ENCODE measurements at places on chromosomes 11 and 22. TPM values are rescaled to one million over a fixed set of nuclear protein-coding genes. Genes with fewer than 3 reads are reported as not detected.

- no peak for DNase-seq
Observed at GRCh38 chr11:121086866-121087265, 14.2 kb upstream of the TECTA start.

GRCh38 chr22:20857247-20857643, 1.4 kb downstream of the PI4KA start:
- no peak for DNase-seq

The UPB1 gene
- 0.75 TPM for polyA plus RNA-seq

The OR8U1 gene
- polyA plus RNA-seq = not detected

DNA sequence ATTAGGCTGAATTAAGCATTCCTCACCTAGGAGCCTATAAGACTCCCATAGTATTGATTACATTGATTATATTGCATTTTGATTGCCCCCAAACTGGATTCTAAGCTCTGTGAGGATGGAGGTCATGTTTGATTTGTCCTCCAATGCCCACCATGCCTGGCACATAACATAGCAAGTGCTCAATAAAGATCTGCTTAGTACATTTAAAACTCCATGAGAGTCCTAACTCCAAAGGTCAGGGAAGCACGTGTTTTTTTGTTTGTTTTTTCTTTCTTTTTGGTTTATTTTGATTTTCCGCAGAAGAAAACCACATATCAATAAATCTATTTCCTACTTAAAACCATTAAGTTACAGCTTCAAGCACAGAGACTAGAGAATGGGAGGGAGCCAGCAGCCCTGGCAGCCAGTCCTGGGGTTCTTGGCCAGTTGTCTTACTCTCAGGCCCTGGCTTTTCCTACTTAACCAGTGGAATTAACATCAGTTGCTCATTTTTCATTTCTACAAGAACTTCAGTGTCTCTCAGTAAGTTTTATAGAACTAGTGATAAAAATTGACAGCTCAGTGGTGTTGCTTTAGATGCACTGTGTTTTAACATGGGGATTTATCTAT, 429.9 kb upstream of the CCDC90B start:
- no peak for DNase-seq

- no peak for DNase-seq
Observed at GRCh38 chr11:113382121-113382520, 5.5 kb upstream of the ANKK1 start.

The RIMBP3B gene
- polyA plus RNA-seq = not detected

The HSPB2 gene
- 93.3 TPM for polyA plus RNA-seq

DNA sequence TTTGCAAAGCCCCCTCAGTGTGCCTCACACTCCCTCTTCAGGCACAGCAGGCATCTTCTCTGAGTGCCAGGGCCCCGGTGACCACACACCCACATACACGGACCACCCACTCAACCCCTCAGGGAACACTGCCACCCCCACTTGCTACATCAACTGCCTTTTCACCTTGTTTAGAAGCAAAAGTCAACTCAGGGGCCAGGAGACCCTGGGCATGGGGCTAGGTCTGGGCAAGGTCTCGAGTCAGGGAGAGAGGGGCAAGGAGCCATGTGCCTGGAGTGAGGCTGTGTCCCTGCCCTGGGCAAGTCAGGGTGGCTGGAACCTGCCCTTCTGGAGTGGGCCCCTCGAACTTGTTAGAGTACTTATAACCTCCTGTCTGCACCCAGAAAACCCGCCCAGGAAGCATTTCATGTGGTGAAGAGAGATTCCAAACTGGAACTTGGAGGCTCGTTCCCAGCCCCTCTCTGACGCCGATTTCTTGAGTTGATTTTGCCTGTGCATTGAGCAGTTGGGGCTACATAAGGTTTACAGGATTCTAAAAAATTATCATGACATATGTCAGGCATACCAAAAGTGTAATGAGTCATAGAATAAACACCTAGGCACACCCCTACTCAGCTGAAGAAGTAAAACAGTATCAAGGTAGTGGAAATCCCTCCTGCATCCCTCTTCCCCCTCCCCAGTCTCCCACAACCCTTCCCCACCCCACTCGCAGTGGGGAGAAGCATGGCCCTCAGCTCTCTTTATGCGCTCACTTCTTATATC, 74.3 kb downstream of the MYEOV start:
- DNase-seq = no peak

DNA sequence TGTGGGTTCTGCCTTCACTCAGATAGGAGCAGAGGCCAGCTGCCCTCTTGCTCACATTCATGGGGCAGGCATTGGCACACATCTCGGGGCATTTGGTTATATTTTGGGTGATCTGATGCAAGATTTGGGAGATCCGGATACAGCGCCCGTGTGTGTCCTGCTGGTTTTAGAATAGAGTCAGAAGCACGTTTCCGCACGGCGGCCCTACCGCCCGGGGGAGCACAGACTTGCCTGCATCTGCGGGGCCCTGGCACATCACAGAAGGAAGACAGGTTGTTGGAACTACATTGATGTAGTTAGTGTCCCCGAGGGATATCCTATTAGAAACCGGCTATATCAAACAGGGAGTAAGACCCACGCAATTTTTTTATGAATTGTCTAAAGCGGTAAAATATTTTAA, 982.8 kb downstream of the NTM start:
- no peak for DNase-seq

The BATF2 gene
- polyA plus RNA-seq = 0.97 TPM

The APOA5 gene
- polyA plus RNA-seq = not detected

The F2 gene
- polyA plus RNA-seq = not detected

DNA sequence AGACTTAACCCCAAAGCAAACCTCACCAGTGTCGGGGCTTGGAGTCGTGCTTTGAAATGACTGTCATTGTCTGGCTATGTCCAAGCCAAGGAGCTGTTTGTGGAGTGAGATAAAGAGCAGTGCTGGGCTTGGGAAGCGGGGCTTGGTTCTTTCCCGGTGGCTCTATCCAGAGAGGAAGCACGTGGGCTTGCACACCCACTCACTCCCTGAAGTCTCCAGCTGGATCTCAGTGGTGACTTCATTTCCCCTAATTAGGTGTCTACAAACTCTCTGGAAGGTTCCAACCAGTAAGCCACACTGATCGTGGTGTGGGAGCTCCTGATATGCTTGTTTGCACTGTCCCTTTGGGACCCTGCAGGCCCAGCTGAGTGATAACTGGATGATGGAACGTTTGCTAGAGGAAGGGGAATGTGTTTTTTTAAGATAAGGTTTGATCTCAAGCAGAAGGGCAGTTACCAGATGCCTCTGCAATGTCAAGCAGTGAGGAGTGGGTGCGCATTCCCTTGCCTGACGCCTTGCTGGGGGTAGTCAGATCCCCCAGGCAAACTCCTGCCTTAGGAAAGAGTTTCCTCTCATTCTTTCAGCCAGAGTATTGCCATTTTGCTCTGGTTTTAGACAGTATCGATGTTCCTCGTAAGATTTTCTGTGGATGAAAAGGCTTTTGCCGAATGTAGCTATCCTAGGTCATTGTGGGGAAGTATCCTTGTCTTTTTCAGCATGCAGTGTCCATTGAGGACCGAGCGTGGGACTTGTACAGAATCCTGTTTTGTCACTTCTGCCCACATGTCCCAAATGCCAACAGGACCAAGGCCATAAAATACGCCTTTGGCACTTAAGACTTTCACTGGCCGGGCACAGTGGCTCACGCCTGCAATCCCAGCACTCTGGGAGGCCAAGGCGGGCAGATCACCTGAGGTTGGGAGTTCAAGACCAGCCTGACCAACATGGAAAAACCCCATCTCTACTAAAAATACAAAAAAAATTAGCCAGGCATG, 90.9 kb downstream of the MICAL2 start:
- DNase-seq = no peak

The SLC22A6 gene
- not detected for polyA plus RNA-seq

The CCDC116 gene
- polyA plus RNA-seq = 0.51 TPM

The EFCAB6 gene
- polyA plus RNA-seq = 0.76 TPM

The NRGN gene
- polyA plus RNA-seq = 4.7 TPM

GRCh38 chr11:73465023-73465675, 89.0 kb downstream of the RELT start:
- DNase-seq = no peak

- DNase-seq = no peak
Observed at GRCh38 chr22:39327995-39328754, 8.8 kb upstream of the RPL3 start.

DNA sequence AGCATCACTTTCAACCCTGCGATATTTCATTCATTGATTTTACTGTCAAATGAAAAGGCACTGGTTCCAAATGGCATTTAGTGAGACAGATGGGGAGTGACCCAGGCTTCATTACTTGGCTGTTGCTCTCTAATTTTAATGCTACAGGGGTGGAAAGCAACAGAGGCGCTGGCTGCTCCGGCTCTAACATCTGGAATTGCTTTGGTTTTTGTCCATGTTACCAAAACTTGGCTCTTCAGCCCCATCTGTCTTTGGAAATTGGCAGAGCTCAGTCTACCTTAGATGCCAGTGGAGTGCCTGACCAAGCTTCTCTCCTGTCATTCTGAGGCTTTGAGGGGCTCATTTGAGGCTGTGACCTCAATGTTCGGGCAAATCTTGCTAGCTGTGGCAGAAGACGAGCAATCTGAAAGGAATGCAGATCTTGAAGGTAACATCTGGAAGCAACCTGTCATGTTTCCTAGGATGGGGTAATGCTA, 409.5 kb upstream of the SYN3 start:
- no peak for DNase-seq

DNA sequence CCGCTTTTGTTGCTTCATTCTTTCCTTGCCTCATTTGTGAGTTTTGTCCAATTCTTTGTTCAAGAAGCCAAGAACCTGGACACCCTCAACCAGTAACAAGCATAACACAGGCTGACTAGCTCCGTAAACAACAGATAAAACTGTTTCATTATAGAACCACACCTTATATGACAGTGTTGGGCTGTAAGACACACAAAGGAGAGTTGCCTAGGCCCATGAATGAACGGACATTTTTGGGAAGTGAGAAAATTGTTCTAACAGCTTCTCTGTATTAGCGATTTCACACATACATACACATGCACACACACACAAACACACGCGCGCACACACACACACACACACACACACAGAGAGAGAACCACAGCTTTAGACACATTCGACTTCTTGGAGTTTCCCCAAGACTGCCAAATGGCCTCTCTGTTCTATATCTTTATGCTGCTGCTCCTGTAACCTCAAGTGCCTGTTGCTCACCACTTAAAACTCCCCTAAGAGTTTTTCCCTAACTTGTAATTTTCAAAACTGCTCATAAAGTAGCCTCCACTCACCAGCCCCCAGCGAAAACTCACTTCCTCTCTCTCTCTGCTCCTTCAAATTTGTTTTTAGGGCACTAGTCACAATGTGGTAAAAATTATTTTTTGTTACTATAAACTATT, 35.9 kb downstream of the CTSC start:
- DNase-seq = no peak

The ZBTB16 gene
- 5.3 TPM for polyA plus RNA-seq

The ANAPC15 gene
- polyA plus RNA-seq = 30.8 TPM

GRCh38 chr11:128701086-128701485, 7.2 kb downstream of the FLI1 start:
- DNase-seq = no peak

The ACER3 gene
- 5.5 TPM for polyA plus RNA-seq

The PIK3IP1 gene
- polyA plus RNA-seq = 3.3 TPM

- no peak for DNase-seq
Observed at GRCh38 chr11:114059984-114060391, 477 bp downstream of the ZBTB16 start.

DNA sequence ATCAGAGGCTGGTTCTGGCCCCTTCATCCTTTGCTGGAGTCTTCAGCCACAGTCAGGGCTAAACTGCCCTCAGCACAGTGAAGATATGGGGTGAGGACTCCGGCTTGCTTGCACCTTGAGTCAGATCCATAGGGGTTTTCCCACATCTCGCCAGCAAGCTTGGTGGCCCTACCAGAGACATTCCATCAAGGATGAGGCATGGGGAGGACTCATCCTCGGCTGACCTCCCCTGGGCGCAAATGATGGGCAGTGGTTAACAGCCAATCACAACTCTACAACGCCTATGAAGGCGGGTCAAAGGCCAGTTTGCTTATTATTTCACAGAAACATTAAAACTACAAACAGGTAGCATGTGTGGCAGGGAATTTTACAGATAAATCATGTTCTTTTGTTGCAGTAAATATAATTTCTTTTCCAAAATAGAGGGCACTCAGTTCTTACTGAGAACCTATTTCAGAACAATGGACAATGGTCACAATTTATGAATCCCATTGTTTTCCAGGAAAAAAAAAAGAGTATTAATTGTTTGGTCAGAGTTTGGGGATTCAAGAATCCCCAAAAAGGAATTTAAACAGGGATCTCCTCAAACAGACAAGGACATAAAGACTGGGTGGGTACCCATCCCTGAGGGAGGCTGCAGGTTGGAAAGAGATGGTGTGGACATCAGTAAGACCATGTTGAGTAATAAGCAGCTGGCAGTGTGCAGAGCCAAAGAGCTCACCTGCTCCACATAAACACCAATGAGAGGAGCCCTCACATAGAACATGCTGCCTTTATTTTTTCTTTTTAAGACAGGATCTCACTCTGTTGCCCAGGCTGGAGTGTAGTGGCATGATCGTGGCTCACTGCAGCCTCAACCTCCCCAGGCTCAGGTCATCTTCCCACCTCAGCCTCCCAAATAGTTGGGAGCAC, 14.8 kb downstream of the PLAAT3 start:
- DNase-seq = no peak

DNA sequence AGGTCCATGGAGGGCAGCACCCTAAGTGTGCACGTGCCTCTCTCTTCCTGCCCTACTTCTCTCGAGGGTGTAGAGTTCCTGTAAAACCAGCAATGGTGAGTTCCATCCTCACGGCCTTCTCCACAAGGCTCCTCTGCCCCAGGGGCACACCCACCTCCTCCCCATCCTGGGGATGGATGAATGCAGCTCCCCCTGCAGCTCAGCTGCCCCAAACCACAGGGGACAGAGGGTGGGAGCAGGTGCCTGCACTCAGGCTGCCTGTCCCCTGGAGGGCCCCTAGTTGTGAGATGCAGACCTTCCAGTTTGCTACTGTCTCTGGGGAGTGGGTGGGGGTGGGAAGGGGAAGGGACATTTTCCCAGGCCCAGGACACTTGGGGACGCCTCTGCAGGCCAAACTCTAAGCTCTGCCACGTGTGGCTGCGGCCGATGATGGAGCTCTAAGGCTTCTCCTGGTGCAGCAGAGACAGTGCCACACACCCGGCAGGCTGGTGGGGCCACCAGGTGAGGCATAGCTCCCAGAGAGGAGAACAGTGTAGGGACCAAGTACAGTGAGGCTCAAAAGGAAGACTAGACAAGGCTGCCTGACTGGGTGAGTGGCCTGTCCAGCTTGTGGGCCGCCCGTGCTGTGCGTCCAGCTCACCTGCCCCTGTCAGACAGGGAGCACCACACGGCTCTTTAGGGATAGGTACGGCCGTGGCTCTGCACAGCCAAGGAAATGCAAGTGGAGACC, 540.9 kb downstream of the TBC1D22A start:
- DNase-seq = no peak

GRCh38 chr22:29079218-29079901, 6.5 kb downstream of the KREMEN1 start:
- DNase-seq = no peak

The OOSP4B gene
- polyA plus RNA-seq = not detected

The CDCA5 gene
- polyA plus RNA-seq = 8.1 TPM

GRCh38 chr11:79309407-79309806, 131.4 kb downstream of the TENM4 start:
- no peak for DNase-seq

DNA sequence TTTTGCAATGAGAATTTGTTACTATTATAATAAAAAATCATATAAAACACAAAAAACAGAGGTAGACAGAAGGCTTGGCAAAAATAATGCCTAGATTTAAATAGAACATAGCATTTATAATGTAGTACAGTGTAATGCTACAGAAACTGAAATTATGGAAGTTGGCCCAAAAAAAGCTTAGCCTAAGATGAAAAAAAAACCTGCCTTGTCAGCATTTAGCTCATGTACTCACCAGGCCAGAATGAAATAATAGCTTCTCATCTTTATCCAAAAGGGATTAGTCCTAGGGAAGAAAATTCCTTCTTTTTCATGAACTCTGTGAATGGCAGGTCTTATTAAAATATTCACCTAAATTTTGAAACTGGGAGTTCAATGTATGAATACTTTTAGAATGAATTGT, 951.1 kb downstream of the LRRC4C start:
- DNase-seq = no peak

The DKK3 gene
- 57.3 TPM for polyA plus RNA-seq

Measured in forelimb muscle (tissue), 1 donor.